ENCODE measurements at places on chromosomes 3 and 15.

GRCh38 chr15:38660738-38661137 lies 96.1 kb upstream of the RASGRP1 start:
- DNase-seq = no peak

DNA sequence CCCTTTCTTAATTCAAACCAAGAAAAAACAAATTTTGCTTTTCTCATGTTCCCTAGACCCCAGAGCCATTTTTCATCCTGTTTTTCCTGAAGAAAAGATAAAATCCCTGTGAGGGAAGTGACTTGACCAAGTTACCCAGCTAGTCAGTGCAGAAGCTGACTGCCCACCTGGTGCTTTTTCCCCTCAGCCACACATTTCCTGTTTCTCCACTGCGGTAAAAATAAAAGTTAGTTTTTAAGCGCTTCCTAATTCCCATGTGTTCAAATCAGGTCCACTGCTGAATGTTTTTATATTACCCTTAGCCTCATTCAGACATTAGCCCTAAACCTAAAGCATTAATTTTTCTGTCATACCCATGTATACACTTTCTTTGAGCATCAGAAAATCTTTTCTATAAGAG lies 26.1 kb downstream of the PPP2R3A start:
- DNase-seq = no peak

DNA sequence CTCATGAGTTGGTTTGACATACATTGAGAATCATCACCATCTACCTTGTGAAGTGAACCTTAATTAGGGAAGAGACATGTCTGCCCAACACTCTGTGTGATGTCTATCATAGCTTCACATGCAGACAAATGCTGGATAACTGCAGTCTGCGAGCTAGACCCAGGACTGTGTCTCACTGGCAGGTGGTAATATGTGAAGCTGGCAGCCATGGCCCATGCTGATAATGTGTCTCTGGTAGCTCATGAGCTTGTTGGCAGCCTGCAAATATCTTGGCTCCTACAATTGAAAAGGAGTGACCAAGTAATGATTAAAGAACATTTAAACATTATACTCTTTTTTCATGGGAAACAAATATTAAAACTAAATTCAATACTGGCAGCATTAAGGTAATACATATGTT lies 234.8 kb downstream of the CHST2 start:
- DNase-seq = no peak

DNA sequence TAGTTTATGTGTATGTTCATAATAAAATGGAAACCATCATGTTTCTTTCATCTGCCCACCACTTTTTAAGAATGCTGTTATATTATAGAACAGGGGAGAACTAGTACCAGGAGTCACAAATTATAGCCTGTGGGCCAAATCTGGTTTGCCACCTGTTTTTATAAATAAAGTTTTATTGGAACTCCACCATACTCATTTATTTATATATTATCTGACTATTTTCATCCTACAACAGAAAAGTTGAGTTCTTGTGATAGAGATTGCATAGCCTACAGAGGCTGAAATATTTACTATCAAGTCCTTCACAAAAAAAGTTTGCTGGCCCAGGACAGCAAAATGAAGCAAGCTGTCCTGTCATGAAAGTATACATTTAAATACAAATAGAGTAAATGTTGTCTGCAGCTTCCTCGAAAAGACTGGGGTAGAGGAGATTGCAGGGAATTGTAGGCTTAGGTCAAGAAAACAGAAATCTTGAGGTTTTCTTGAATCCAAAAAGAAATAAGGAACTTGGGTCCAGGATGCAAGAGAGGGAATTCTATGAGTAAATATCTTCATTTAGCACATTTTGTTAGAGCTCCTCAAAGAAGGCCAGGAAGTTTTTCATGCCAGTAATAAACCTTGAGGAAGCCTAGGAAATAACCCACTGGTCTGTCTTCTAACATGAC lies 41.1 kb downstream of the FILIP1L start:
- DNase-seq = no peak

Data from stimulated activated CD4-positive, alpha-beta T cell treated with anti-CD3 and anti-CD28 coated beads, Interleukin-1b, Interleukin-23, amount 100 ng/mL, for 24 hours (primary cell).